Activated T-helper 2 cell treated with anti-CD3 and anti-CD28 coated beads, Interferon-gamma antibody, Interleukin-2, Interleukin-4, amounts not matched to agents 10 μg/mL and 5 μg/mL and 100 μg/mL, durations not matched to agents 14 hours and 24 hours and 36 hours (primary cell): ENCODE measurements at places on chromosomes 11 and 22. TPM values are rescaled to one million over a fixed set of nuclear protein-coding genes. Genes with fewer than 3 reads are reported as not detected.

B3GAT1 gene
- total RNA-seq: 0.05 and 0.27 TPM in 2 replicates

CALCA gene
- not detected in 2 replicates for total RNA-seq

DNA sequence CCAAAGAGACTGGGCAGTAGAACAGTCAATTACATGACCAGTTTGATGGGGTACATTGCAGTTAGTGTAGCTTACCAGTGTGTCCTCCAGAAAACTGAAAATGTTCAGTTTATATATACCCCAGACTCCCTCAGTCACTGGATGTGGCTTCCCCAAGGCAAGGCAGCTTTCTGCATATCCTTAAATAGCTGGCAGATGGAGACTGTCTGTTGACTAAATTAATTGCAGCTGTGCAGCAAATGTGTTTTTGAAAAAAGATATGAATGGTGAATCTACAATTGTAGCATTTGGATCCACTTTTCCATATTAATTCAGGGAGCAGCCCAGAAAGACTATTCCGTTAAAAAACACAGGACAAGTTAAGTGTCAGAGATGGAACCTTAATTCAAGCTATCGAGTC is 565.1 kb upstream of the CCDC179 start:
- H3K4me1 ChIP-seq: no peaks in the 10 kb centered on the region
- H3K4me3 ChIP-seq: no peak overlapping the region
- H3K27ac ChIP-seq: no peak overlapping the region
- no peaks in the 10 kb centered on the region for H3K27me3 ChIP-seq

DNA sequence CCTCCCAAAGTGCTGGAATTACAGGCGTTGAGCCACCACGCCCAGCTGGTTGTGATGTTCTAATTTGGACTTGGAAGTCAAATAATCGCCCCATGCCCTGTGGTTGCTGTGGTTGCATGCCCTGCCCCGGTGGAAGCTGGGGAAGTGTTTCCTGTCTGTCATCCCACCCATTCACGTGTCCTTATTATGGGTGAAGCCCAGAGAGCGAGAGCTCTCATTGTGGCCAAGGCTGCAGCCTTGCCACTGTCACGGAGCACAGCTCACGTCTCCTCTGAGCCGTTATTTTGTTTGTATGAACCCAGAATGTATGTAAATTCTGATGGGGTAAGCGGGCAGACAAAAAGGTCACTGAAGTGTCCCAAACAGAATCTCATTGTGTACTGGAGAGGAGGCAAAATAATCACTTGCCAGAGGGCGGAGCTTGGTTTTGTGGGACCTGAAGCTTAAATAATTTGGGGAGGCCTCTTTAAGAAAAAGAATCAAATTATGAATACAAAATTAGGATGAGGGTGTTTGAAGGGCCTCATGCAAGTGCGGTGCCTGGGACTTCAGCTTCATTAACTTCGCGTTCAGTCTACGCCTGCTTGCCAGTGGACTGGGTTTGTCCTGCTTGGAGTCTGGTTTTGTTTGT is 25.8 kb upstream of the TREH start:
- peaks cover 3% of the 10 kb centered on the region for H3K36me3 ChIP-seq
- peaks cover 8% of the 10 kb centered on the region for H3K4me1 ChIP-seq
- DNase-seq: no peak
- no peak overlapping the region for H3K27ac ChIP-seq
- H3K27me3 ChIP-seq: peaks cover 8% of the 10 kb centered on the region

DNA sequence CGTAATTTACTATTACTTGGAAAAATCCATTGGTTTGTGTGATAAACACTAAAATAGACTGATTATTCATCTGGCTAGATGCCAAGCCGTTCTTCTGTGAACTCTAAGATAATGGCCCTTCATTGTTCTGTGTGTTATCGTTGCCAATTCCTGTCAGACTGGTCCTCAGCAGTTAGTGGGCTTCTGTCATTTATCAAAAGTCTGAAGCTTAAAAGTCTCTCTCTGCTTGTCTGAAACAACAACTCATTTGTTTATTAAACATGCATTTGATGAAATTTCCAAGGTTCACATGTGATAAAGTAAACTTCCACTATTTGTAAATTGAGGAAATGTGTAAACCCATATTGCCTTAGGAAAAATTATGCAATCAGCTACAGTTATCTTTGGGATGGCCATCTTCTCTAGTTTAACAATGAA is 21.1 kb upstream of the RDX start:
- peaks cover 1% of the 10 kb centered on the region for H3K27me3 ChIP-seq
- H3K27ac ChIP-seq: no peak overlapping the region
- DNase-seq: no peak

DNA sequence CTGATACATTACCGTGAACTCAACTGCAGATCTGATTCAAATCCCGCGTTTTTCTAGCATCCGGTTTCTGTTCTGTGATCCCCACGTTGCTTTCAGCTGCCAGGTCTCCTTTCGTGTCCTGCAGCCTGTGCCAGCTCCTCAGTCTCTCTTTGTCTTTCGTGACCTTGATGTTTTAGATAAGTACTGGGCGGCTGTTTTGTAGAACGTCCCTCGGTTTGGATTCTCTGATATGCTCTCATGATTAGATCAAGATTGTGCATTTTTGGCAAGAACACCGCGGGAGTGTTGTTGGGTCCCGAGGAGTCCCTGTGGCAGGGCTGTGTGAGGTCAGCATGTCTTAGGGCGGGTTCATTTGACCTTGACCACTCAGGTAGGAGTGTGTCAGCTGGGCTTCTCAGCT is 38.6 kb downstream of the KCNQ1 start:
- no peak overlapping the region for H3K4me3 ChIP-seq
- peaks cover 15% of the 10 kb centered on the region for H3K36me3 ChIP-seq
- no peak overlapping the region for H3K27ac ChIP-seq
- peaks cover 5% of the 10 kb centered on the region for H3K27me3 ChIP-seq
- DNase-seq: no peak

MISFA gene
- total RNA-seq: 2.0 and 3.0 TPM in 2 replicates

- H3K27me3 ChIP-seq: no peaks in the 10 kb centered on the region
- no peak overlapping the region for H3K4me3 ChIP-seq
- H3K4me1 ChIP-seq: no peaks in the 10 kb centered on the region
- H3K36me3 ChIP-seq: peaks cover 3% of the 10 kb centered on the region
- no peak overlapping the region for H3K27ac ChIP-seq
Measured at GRCh38 chr11:86355256-86355655, 19.4 kb upstream of the CCDC81 start.

RBMXL2 gene
- 0.09 TPM in 1 of 2 replicates, not detected in the other for total RNA-seq

- H3K4me3 ChIP-seq: no peak overlapping the region
- DNase-seq: no peak
- no peaks in the 10 kb centered on the region for H3K27me3 ChIP-seq
- H3K36me3 ChIP-seq: no peaks in the 10 kb centered on the region
- no peaks in the 10 kb centered on the region for H3K4me1 ChIP-seq
Measured at GRCh38 chr11:99534812-99535211, 514.1 kb downstream of the CNTN5 start.

GRCh38 chr11:5665051-5665570 is 19.8 kb downstream of the TRIM5 start:
- H3K4me1 ChIP-seq: peaks cover 1% of the 10 kb centered on the region
- H3K36me3 ChIP-seq: peaks cover 20% of the 10 kb centered on the region
- H3K4me3 ChIP-seq: no peak overlapping the region
- H3K27ac ChIP-seq: no peak overlapping the region
- no peaks in the 10 kb centered on the region for H3K27me3 ChIP-seq

DNA sequence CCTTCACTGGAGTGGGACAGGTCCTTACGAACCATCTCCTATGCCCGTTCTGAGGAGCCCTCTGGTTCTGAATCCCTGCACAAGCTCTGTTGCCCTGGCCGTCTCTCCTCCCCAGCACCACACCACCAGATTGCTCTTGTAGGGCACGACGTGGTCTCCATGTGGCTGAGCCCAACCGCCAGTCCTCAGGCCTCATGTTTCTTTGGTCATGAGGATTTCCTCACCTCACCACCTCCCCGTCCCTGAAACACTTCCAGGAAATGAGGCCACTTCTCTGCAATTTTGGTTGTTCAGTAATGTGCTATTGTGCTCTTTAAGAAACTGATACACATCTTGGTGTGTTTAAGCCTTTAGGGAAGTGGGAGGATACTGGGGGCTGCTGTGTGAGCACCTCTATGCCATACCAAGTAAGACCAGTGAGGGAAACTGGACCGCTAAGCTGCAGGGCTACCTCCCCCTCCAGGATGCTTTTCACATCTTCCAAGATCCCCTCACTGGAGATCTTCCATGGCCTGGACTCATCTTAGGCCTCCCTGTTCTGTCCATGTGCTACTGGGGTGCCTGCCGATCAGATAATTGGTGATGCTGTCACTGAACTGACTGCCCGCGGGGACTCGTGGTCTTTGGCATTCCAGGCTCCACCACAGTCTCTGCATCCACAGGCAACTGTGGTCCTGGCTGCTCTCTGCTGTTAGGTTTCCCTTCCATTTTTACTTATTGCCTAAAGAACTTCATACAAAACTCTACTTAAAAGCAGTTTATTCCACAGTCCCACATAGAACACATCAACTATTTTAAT is 21.9 kb downstream of the DRICH1 start:
- H3K27me3 ChIP-seq: no peaks in the 10 kb centered on the region
- peaks cover 22% of the 10 kb centered on the region for H3K4me1 ChIP-seq
- H3K36me3 ChIP-seq: no peaks in the 10 kb centered on the region
- peak overlapping the region; percentile 1 for H3K27ac ChIP-seq
- no peak for DNase-seq

DNA sequence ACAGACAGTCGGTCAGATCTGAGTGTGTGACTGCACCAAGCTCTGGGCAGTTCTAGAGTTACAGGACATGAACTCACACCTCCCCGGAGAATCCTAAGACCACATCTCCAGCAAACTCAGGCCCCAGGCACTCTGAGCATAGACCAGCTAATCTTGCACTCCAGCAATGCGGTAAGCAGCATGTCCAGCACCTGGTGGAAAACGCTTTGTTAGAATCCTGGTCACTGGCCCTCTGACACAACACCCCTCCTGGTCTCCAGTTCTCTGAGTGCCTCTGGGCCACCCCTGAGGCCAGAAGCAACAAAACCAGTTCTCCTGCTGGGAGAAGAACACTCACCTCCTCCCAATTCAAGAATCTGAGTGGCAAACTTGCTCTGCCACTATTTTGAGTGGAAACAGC is 82.7 kb upstream of the TMEM45B start:
- H3K36me3 ChIP-seq: no peaks in the 10 kb centered on the region
- H3K27ac ChIP-seq: no peak overlapping the region
- H3K27me3 ChIP-seq: no peaks in the 10 kb centered on the region
- H3K4me3 ChIP-seq: no peak overlapping the region

GPHA2 gene
- total RNA-seq: not detected in 2 replicates

CYTH4 gene
- total RNA-seq: 45.9 and 49.8 TPM in 2 replicates

GRCh38 chr11:130832566-130833425 is 83.5 kb downstream of the SNX19 start:
- no peak for DNase-seq
- H3K27ac ChIP-seq: no peak overlapping the region
- H3K36me3 ChIP-seq: no peaks in the 10 kb centered on the region
- H3K27me3 ChIP-seq: peaks cover 16% of the 10 kb centered on the region

- H3K4me1 ChIP-seq: peaks cover 62% of the 10 kb centered on the region
- H3K27me3 ChIP-seq: no peaks in the 10 kb centered on the region
- no peak overlapping the region for H3K4me3 ChIP-seq
- H3K36me3 ChIP-seq: peaks cover 63% of the 10 kb centered on the region
Measured at GRCh38 chr11:12137005-12137690, 26.8 kb downstream of the MICAL2 start.

GP1BB gene
- not detected in 2 replicates for total RNA-seq

TUB gene
- total RNA-seq: 0.50 and 0.55 TPM in 2 replicates

RGL4 gene
- 4.9 and 5.7 TPM in 2 replicates for total RNA-seq

- H3K27ac ChIP-seq: no peak overlapping the region
- H3K36me3 ChIP-seq: no peaks in the 10 kb centered on the region
- H3K27me3 ChIP-seq: peaks cover 1% of the 10 kb centered on the region
- no peaks in the 10 kb centered on the region for H3K4me1 ChIP-seq
- no peak overlapping the region for H3K4me3 ChIP-seq
Measured at GRCh38 chr11:76714493-76714892, 43.9 kb upstream of the LRRC32 start.

GGTLC3 gene
- not detected in 2 replicates for total RNA-seq

DNA sequence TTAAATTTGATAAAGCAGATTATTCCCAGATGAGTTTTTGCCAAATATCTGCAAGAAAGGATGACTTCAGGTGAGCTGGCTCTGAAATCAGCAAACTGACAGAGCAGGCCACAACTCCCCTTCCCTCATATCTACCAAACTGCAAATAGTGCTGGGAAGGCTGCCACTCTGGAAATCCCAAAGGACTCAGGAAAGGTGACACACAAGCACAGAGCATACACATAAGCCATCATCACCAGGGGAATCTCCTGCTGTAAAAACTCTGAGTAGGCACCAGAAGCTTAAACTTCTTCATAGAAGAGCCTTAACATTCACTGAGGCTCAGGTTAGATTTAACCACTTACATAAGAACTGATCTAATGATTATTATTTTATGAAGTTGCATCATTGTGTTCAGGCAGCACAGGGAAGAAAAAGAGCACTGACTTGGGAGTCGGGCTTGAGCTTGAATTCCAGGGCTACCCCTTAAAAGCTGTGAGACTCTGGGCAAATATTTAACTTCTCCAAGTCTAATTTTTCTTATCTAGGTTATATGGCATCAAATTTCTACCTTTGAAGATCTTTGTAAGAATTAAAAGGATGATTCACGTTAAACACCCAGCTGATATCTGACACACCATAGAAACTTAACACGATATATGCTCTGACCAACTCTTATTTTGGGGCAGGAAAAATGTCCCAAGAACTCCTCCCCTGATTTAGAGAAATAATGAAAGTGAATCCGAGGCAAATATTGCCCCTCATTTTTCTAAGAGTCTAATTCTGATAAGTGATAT is 15.0 kb downstream of the SYTL2 start:
- peaks cover 23% of the 10 kb centered on the region for H3K4me1 ChIP-seq
- H3K27me3 ChIP-seq: no peaks in the 10 kb centered on the region
- H3K27ac ChIP-seq: no peak overlapping the region
- no peak overlapping the region for H3K4me3 ChIP-seq
- DNase-seq: no peak

GRCh38 chr11:132024587-132025295 is 654.3 kb downstream of the NTM start:
- H3K27me3 ChIP-seq: no peaks in the 10 kb centered on the region
- no peaks in the 10 kb centered on the region for H3K36me3 ChIP-seq
- no peak for DNase-seq
- no peaks in the 10 kb centered on the region for H3K4me1 ChIP-seq
- H3K4me3 ChIP-seq: no peak overlapping the region

- no peaks in the 10 kb centered on the region for H3K36me3 ChIP-seq
- H3K27ac ChIP-seq: no peak overlapping the region
- H3K4me1 ChIP-seq: no peaks in the 10 kb centered on the region
Measured at GRCh38 chr11:30855383-30856006, 269.3 kb upstream of the MPPED2 start.

MPPED2 gene
- not detected in 2 replicates for total RNA-seq

DNA sequence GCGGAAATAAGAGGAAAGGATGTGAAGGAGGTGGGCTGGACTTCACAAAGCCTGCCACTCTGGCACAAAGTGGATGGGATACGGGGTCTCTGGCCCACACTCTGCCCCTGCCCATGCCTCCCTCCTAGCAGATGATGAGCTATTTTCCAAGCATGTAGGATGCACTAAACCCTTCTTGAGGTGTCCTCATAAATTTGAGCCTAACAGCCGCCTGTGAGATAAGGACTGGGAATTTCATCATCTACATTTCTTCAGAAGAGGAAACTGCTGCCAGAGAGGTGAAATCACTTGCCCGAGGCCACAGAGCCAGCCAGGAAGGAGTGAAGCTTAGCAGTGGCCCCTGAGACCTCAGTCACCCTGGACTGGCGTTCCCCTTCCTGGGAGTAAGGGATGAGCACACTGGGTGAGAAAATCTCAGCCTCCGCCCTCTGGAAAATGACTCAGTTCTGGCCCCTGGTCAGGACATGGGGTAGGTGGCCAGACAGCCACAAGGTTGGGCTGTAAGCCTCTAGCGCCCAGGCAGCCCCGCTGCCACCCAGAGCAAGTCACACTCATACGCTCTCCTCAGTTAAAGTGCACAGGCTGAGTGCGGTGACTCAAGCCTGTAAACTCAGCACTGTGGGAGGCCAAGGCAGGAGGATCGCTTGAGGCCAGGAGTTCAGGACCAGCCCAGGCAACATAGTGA is 27.9 kb downstream of the MB start:
- no peaks in the 10 kb centered on the region for H3K36me3 ChIP-seq
- H3K4me3 ChIP-seq: no peak overlapping the region
- no peaks in the 10 kb centered on the region for H3K4me1 ChIP-seq
- no peaks in the 10 kb centered on the region for H3K27me3 ChIP-seq
- no peak overlapping the region for H3K27ac ChIP-seq
- DNase-seq: no peak
